Naive thymus-derived CD8-positive, alpha-beta T cell (primary cell): ENCODE measurements at places on chromosomes 12 and 14. TPM values are rescaled to one million over a fixed set of nuclear protein-coding genes. Genes with fewer than 3 reads are reported as not detected.
A peak's percentile ranks its signal among the peaks of the same experiment; 100 is the strongest.

DNA sequence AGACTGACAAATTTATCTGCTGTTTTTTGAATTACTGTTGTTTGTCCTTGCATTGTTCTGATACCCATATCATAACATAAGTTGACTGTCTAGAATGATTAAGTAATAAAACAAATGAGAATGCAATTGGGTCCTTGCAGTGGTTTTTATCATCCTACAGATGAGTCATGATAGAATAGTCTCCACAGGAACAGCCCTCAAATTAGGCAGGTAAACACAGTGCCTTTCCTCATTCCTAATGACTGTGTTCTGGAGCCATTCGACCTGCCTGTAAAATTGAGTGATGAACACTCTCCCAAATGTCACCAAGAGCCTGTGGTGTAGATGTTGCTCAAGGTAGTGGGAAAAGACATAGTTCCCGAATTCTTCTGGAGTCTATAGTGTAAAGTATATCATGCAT is 12.3 kb downstream of the NKX2-8 start:
- no peak overlapping the region for H3K27ac ChIP-seq
- H3K4me1 ChIP-seq = no peaks in the 10 kb centered on the region
- H3K27me3 ChIP-seq = peaks cover 18% of the 10 kb centered on the region
- no peaks in the 10 kb centered on the region for H3K36me3 ChIP-seq
- no peak overlapping the region for H3K4me3 ChIP-seq

- H3K36me3 ChIP-seq = peaks cover 7% of the 10 kb centered on the region
- no peak for DNase-seq
- no peaks in the 10 kb centered on the region for H3K27me3 ChIP-seq
Observed at GRCh38 chr12:12614342-12614741, 2.7 kb downstream of the CREBL2 start.

DNA sequence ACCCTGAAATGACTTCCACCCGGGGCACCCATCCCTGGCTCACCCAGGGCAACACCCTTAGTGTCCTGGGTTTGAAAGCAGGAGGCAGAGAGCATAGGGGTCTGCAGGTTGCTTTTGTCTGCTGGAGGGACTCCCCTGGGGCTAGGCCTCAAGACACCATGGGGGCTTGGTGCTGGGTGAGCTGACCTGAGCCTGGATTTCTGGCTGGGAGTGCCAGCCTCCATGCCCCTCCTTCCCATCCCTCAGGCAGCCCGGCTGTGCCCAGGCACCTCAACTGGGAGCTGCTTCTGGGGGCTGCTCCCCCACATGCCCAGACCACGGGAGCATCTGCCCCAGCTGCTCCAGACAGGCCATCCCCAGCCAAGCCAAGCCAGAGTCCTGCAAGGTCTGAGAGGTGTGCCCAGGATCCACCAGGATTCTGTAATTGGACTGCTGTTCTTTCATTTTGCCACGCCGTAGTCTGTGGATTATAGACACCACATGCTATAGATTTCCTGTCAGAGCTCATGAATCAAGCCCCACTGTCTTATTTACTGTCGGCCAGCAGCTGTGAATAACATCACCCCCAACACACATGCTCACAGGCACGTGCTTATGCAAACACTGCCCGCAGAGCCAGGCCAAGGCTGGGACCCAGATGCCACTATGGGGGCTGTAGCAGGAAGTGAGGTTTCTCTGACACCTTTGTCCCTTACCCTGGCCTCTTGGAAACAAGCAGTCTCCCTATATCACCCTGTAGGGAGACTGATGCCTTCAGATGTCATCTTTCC is 29.4 kb upstream of the ESRRB start:
- H3K36me3 ChIP-seq = no peaks in the 10 kb centered on the region
- H3K4me1 ChIP-seq = no peaks in the 10 kb centered on the region
- H3K27me3 ChIP-seq = peaks cover 16% of the 10 kb centered on the region
- DNase-seq = no peak
- H3K4me3 ChIP-seq = no peak overlapping the region

DNA sequence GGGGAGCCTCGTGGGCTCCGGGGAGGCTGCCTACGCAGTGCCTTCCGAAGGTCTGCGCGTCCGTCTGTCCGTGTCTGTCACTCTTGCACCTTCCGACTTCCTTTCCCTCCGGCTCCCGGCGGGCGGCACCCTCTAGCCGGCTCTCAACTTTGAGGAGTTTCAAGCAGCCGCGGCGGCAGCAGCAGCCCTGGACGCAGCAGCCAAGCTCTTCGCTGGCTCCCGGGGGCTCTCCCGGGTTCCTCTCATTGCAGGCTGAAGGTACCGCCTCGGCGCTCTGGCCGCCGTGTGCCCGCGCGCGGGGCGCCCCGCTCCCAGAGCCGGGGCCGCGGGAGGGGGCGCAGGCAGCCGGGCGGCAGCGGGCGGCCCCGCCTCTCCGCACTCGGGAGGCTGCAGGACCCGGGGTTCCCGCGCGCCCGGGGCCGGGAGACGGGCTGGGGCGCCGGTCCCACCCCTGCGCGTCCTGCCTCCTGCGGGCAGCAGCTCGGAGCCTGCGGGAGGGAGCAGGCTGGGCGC is at the start of the genes AMIGO2 and PCED1B:
Gene AMIGO2 (minus strand): TSS at position 492 of the 513 bp plus-strand sequence. CDS start 957 bp downstream, outside the sequence.
Gene PCED1B (plus strand): TSS at position 154 of the 513 bp plus-strand sequence. CDS start 155,443 bp downstream, outside the sequence.
- DNase-seq = peak; percentile 51
- peaks cover 11% of the 10 kb centered on the region for H3K36me3 ChIP-seq
- H3K4me3 ChIP-seq = peak within 1 kb of the TSS; percentile 99
- H3K27ac ChIP-seq = peak within 1 kb of the TSS; percentile 94
- no peaks in the 10 kb centered on the region for H3K27me3 ChIP-seq

- no peak overlapping the region for H3K4me3 ChIP-seq
- no peaks in the 10 kb centered on the region for H3K4me1 ChIP-seq
- no peak for DNase-seq
Observed at GRCh38 chr12:5586201-5586600, 154.3 kb downstream of the NTF3 start.

- H3K4me3 ChIP-seq = no peak overlapping the region
- no peak for DNase-seq
- H3K36me3 ChIP-seq = peaks cover 11% of the 10 kb centered on the region
- no peaks in the 10 kb centered on the region for H3K27me3 ChIP-seq
Observed at GRCh38 chr12:46238821-46239220, 30.0 kb downstream of the SLC38A1 start.

DNA sequence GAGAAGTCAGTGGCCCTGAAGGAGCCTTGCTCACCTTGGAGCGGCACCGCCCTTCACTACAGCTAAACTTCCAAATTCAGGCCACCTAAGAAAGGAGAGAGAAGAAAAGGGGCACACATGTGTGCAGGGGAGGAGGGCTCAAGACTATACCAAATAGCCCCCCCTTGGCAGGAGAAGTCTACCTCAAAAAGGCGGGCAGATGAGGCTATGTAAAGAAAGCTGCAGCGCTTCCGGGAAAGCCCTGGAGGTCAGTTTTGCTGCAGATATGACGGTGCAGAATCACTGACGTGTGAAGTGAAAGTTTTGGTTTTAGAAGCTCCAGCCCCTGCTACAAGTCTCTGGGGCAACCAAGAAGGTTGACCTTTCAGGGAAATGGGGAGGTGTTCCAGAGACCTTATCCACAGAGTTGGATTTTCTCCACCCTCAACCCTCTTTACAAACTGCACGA is 48.2 kb upstream of the PNMA1 start:
- peak overlapping the region; percentile 90 for H3K27ac ChIP-seq
- H3K27me3 ChIP-seq = no peaks in the 10 kb centered on the region
- H3K4me3 ChIP-seq = peak overlapping the region; percentile 70
- no peak for DNase-seq
- H3K4me1 ChIP-seq = peaks cover 72% of the 10 kb centered on the region
- H3K36me3 ChIP-seq = peaks cover 3% of the 10 kb centered on the region

GPRC5A gene
- not detected for total RNA-seq
